Stimulated activated CD4-positive, alpha-beta T cell treated with anti-CD3 and anti-CD28 coated beads, Interleukin-12 subunit alpha, Interleukin-12 subunit beta, amount 100 ng/mL, for 24 hours (primary cell): ENCODE measurements at places on chromosomes 7 and 10.
A peak's percentile ranks its signal among the peaks of the same experiment; 100 is the strongest.

- DNase-seq = no peak
These were observed 19.8 kb downstream of the TSPAN14 start for GRCh38 chr10:80473692-80474596.

- DNase-seq = no peak
These were observed 612.1 kb upstream of the MGMT start for GRCh38 chr10:128854963-128855362.

- DNase-seq = no peak
These were observed 84.8 kb downstream of the ANLN start for GRCh38 chr7:36474283-36475010.

DNA sequence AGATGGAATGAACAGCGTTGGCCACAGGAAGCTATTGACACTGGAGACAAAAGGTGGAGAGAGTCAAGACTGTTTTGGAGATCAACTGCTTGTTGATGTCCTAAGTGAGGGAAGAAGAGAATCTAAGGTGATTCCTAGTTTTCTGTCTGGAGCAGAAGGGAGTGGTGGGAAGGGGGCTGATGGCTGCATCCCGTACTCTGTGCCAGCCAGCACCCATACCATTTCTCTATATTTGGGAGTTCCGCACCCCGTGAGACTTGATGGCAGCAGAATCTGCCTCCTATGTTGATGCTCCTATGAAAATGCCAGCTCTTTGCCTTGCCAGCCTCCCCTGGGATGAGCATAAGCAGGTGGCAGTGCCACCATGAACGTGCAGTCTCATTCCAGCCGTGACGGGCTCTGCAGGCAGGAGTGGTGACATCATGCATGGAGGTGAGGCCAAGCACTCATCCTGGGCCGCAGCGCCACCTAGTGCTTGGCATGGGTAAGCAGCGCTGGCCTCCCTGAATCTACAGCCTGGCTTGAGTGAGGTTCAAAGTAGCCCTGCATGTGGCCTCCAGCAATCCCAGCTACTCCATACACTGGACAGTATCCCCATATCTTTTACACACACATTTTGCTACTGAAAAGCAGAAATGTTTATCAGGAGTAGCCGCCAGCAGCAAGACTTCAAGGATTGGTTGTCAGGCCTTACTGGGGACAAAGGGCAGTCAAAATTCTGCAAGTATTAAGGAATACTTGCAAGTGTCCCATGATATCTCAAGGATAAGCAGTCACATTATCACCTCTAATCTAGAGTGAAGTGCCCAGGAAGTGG is 43.0 kb downstream of the PODXL start:
- DNase-seq = peak; percentile 55

DNA sequence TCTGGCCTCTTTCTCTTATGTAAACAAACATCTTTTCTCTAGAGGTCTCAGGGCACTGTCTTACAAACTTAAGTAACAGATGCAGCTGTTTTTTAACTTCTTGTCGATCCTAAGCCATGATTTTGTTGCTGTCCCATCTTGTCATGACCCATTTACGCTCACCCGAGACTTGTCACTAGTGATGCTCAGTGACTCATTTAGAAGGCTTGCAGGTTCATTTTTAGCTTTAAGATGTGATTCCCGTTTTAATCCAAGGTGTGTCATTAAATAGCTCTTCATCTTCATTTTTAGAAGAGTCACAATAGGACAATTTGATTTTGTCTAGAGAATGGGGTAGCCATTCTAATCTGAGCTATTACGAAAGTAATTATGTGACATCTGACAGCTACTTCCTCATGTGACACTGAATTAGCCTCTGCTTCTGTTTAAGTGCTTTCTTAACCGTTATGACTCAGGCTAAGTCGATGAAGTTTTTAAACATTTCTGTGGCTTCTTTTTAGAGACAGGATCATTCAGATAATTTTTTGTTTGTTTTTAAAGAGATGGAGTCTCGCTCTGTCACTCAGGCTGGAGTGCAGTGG is 42.7 kb downstream of the SPDYE5 start:
- DNase-seq = no peak

DNA sequence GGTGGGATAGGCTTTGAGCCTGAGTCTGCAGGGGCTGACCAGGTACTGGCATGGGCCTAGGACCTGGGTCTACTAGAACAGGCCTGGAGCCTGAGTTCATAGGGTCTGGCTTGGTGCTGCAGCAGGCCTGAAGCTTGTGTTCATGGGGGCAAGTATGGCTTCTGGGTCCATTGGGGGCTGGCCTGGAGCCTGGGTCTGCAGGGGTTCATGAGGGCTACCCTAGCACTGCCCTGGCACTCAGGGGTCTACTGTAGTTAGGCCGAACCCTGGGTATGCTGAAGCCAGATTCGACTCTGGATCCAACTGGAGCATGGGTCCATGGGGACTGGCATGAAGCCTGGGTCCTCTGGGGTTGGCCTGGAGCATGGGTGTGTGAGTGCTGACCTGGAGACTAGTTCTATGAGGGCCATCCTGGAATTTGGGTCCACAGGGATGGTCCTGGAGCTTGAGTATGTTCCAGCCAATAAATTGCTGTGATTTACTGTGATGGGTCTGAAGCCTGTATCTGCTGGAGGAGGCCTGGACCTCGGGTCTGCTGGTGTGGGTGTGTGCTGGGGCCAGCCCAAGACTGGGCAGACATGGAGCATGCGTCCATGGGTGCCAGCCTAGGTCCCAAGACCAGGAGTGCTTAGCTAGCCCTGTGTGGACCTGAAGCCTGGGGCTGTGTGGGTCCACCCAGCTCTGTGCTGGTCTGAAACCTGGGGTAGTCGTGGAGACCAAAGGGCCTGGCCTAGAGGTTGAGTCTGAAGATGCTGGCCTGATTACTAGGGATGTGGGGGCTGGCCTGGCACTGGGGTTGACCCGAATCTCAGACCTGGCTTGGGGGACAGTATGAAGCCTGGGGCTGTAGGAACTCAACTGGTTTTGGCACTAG is 235.5 kb downstream of the NXPH1 start:
- no peak for DNase-seq

- DNase-seq = no peak
These were observed 300.0 kb upstream of the C7orf33 start for GRCh38 chr7:148290538-148290937.

DNA sequence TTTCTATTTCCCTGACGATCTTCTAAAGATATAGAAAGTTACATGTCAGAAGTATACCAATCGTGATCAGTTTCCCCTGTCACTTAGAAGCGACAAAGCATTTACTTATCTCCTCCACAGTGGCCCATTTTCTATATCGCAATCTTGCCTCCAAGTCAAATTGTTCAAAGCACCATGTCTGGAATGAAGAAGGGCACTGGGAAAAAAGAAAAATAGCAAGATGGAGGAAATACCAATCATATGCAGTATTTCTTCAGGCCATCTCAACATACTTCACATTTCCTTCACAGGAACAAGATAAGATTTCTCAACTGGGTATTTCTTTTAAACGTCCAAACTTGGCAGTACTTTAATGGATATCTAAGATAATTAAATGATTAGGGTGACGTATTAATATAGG is 63.3 kb upstream of the IL6 start:
- no peak for DNase-seq

DNA sequence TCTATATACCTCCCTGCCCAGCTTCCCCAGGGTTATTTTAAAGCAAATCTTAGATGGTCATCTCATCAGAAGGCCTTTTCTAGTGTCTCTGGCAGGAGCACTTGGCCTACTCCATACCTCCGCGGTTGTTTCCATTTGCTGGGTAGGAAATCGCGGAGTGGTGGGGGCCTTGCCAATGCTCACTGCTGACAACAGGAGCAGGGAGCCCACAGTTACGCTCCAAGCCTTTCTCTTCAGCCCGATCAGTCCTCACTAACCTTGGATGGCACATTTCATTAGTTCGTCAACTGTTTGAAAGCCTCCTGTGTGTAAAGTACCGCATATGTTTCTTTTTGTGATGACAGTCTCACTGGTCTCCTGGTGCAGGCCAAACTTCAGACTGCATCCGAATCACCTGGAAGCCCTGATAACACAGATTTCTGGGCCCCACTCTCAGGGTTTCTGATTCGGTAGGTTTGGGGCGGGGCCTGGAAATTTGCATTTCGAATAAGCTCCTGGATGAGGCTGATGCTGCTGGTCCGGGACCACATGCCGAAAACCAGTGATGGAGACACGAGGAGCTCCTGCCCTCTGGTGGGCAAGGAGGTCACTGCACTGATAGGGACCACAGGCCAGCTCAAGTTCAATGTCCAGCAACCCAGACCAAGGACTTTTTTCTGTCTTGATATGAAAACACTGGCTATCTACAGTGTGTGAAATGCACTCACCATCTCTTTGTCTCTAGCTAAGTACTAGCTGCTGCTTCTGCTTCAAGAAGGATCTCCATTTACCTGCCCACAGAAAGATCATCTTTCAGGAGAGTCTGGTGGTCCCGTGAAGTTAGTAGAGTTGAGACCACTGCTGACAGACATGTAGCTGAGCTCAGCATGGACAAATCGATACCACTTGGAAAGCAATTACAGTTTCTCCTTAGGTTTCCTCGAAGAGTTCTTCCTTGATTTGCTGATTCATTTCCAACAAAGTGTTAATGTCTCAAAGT is 14.0 kb downstream of the LRGUK start:
- peak; percentile 17 for DNase-seq

GRCh38 chr7:96599288-96599936 is 110.2 kb downstream of the SEM1 start:
- no peak for DNase-seq

DNA sequence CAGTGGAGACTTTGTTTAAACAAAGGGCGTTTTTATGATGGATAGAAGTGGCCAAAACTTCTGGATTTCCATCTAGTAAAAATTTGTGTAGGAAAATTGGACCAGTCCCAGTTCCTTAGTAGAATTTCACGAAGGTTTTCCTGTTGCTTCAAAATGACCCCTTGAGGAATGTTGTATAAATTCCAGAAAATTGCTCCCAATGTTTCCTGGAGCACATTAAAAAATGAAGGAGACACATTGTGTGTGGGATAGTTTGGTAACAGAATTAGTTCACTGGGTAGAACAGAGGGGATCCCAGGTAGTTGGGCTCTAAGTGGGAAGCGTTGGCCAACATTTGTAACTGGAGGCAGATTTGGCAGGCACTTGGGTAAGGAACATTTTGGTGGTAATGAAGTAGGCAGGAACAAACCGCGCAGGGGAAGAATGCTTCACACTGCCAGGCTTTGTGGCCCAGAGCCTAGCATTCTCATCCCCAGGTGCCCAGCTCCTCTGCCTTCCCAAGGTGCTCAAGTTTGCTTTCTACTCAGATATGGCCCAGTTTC is 758.6 kb downstream of the AUTS2 start:
- no peak for DNase-seq

- no peak for DNase-seq
These were observed 320.7 kb downstream of the CDC14C start for GRCh38 chr7:49245062-49245461.

DNA sequence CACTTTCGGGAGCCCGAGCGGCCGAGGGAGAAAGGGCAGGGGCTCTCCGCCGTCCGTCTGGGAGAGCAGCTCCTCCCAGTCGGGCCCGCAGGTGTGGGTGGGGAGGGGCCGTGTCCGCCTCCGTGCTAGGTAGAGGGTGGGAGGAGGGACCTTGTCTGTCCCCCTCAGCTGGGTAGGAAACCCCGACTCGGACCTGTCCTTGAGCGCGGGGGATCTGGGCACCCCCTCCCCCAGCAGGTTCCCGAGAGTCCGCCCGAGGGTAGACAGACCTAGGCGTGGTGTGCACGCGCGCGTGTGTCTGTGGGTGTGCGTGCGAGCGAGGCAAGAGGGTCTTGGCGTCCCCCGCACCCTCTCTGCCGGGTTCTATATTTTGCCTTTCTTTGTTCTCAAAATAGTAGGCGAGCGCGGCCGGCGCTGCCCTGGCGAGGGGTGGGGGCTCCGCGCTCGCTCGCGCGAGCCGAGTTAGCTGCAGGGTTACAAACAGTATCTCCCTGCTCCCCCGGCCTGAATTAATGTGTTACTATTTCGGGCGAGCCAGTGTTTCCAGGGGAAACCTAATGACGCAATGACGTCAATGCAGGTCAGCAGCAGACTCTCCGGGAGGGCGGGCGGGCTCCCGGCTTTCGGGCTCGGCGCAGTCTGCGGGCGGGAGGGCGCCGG is 73.9 kb upstream of the LEP start:
- DNase-seq = no peak

DNA sequence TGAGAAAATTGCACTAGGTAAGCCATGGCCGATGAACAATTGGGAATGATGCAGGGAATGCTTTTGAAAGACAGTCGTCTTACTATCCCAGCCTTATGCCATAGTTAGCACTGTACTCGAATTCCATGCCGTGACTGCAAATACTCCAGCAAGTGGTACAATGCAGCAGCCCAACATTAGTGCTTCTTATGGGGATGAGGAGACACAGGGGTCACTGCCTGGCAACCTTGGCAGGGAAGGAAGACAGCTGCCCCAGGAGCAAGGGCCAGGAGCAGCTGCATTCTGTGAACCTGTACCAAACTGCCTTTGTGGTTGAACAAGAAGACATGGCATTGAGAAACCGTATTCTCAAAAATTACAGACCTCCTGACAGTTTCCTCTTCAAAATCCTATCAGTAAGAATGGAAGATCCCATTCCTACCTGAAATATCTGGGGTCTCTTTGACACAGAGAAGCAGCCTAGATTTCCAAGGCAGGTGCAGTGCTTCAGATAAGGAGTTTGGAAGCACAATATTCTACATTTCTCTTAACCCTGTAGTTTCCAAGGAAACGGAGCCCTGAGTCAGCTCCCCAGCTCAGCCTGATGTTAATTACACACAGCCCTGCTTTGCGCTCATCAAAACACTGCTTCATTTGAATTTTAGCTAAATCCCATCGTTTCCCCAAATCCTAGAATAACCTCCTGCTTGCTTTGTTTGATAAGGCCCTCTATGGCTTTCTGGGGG is 49.0 kb upstream of the FRMD4A start:
- no peak for DNase-seq

GRCh38 chr10:106308284-106308683 is 856.2 kb downstream of the SORCS1 start:
- DNase-seq = no peak

DNA sequence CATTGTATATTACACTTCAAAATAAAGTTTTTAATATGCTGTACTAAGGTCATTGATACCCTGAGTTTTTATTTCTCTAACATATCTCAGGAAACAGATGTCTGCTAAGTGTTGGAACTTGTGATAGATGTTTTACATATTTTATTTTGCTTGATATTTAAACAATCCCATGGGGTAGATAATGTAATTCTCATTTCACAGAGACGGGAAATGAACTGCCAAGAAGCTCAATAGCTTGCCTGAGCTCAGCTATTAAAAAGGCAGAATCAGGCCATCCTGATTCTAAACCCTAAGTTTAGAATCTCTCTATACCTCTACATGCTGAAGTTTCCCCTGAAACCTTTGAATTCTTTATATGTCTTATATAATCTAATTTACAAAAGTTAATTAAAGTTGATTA is 126.3 kb downstream of the LRRC18 start:
- no peak for DNase-seq
